ENCODE measurements at places on chromosomes 6 and 20.

GRCh38 chr6:28497306-28497705, 18.3 kb downstream of the GPX6 start:
- no peak for DNase-seq

DNA sequence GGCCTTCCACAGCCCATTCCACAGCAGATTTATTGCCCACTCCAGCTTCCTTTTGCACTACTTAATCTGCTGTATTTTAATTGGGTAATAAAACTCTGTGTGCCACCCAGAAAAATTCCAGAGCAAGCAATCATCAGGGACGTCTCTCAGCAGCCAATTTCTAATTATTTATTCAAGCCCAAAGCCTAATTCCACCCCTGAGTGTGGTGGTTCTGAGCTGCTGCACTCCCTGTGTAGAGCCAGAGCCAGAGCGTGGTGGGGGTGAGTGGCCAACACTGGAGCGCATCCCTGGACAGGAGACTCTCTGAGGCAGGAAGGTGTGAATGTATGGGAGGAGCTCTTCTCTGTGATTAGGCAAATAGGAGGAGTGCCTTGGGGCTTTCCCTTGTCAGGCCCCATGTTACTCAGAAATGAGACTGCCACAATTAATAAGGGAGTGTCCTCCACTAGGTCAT, 66.1 kb downstream of the CD24 start:
- DNase-seq: no peak

GRCh38 chr20:43636429-43636828, 30.5 kb upstream of the MYBL2 start:
- DNase-seq: no peak

GRCh38 chr20:5141615-5142014, 14.8 kb downstream of the CDS2 start:
- DNase-seq: no peak

- DNase-seq: no peak
These were observed 43.7 kb downstream of the DSTN start for GRCh38 chr20:17613328-17614175.

Measured in stimulated activated CD4-positive, alpha-beta T cell treated with anti-CD3 and anti-CD28 coated beads, Interleukin-12 subunit alpha, Interleukin-12 subunit beta, amount 100 ng/mL, for 48 hours (primary cell).